ENCODE measurements at places on chromosomes 12 and 14. TPM values are rescaled to one million over a fixed set of nuclear protein-coding genes. Genes with fewer than 3 reads are reported as not detected.

Gene SYT1
- 7.4 TPM for total RNA-seq

Gene MVK
- 25.4 TPM for total RNA-seq

Gene FBXO34
- total RNA-seq, result 18.4 TPM

- no peak for DNase-seq
Observed at GRCh38 chr12:127290251-127290650, 976.7 kb upstream of the TMEM132C start.

DNA sequence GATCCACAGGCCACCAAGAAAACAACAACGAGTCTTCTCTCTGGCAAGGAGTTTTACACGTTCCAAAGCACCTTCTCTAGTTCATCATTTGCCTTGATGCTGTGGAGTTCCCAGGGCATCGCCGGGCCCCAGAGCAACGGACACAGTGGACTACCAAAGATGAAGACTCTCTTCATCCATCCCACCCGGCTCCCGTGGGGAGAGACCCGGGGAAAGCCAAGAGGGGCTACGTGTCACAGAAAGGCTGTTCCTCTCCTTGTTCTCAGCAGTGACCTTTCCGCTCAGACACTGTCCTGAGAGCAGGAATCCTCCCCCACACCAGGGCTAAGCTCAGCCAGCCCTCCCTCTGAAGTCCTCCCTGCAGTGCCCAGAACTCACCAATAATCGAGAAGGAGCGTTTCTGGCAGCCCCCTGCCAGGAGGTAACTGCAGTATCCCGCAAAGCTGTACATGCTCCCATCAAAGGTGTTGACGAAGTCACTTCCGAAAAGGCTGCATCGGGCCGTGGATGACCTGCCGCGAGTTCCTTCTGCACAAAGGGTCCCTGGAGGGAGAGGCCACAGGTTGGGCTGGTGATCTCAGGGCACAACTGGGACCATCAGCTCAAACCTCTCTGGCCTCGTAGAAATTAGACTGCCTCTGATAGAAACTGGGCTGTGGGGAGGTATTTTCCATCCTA lies 3.5 kb downstream of the VWF start:
- no peak for DNase-seq

- DNase-seq, result no peak
Observed at GRCh38 chr12:39610436-39611025, 9.1 kb downstream of the ABCD2 start.

DNA sequence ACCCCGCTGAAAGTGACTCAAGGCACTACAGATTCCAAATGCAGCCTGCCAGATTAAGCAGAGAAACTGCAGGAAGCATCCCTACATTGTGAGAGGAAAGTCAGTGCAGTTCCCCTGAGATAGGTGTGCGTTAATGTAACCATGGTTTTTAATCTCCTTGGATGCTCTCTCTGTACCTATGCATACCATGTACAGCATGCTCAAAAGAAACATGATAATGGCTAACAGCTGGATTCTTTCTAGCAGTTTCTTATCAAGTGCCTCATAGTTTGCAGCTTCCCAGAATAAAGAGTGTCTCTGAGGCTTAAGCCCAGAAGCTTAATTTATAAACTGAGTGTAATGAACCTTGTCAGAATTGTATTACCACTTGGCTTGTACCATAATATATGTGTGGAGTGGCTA lies 17.1 kb upstream of the MDM1 start:
- no peak for DNase-seq

DNA sequence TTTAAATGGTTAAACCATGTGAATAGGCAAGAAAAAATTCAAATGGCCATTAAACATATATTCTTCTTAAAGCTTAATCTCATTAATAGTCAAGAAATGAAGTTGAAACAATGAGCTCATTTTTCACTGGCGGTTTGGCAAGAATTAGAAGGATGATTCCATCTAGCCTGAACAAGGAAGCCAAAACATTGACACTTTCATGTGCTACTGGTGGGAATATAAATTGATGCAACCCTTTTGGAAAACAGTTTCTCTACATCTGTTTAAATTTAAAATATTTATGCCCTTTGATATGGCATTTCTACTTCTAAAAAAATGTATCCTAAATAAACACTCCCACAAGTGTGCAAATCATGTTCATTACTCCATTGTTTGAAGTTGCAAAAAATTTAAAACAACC lies 174.7 kb upstream of the HIF1A start:
- DNase-seq, result no peak

DNA sequence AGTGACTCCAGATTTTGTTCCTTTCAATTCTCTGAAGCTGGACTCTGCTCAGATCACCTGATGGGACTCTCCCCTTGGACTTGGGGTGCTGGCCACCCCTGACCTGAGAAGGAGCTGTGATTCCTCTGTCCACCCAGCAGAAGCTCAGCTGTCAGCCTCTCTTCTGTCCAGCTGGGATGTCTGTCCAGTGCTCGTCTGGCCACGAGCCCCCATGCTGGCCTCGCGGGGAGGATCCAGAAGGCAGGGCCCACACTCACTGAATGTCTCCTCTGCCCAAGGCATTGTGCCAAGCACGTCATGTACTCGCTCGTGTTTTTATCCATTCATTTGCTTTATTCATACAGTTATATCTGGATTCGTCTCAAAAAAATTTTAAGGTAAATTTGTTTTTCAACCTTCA lies 14.2 kb upstream of the SLC24A4 start:
- no peak for DNase-seq

GRCh38 chr12:2624543-2625288 lies 170.1 kb upstream of the FKBP4 start:
- no peak for DNase-seq

DNA sequence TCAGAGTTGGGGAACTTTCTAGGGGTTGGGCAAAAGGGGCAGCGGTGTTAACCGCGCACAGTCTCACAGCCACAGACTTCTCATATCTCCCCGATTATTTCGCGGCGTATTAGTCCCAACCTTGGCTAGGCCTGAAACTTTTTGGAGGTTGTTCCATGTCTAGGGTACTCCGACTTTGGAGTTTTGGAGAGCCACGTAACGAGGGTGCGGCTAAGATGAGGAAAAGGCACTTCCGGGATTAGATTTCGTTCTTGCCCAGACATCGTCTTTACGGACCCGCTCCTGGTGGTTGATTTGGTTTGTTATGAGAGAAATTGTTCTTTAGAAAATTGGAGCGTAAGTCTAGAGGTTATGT lies 513 bp downstream of the CCNK start:
- no peak for DNase-seq

- DNase-seq, result no peak
Observed at GRCh38 chr12:123319826-123320225, 44.8 kb downstream of the SBNO1 start.

DNA sequence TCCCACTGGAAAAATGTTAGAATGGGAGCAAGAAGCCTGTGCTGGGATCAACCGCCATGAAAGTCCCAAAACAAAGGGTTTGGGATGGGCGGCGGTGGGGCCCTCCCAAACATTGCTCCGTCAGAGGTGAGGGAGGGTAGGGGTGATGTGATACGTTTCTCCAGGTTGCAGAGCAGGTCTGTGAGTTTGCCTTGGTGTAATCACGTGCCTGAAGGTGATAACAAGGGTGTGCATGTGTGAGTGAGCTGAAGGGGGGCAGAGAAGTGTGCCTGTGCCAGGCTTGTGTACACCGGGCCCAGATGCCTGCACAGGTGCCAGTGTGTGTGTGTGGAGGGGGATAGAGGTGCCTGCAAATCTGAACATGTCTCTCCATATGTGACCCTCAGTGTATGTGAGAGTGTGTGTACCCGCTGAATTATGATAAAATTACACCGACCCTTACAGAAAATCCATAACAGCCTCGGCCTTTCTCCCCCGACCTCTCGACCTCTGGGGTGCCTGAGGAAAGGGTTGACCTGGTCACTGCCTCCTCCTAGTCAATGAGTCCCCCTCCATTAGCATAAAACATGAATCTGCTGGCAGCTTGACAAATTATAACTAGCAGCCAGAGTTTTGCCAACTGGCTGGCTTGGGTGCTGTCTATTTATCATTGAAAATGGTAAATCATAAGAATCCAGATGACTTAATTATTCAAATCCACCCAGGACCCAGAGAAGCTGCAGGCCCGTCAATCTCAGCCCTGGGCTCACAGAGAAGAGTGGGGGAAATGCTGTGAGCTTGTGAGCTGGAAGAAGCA lies 55.6 kb downstream of the SMUG1 start:
- DNase-seq, result no peak

DNA sequence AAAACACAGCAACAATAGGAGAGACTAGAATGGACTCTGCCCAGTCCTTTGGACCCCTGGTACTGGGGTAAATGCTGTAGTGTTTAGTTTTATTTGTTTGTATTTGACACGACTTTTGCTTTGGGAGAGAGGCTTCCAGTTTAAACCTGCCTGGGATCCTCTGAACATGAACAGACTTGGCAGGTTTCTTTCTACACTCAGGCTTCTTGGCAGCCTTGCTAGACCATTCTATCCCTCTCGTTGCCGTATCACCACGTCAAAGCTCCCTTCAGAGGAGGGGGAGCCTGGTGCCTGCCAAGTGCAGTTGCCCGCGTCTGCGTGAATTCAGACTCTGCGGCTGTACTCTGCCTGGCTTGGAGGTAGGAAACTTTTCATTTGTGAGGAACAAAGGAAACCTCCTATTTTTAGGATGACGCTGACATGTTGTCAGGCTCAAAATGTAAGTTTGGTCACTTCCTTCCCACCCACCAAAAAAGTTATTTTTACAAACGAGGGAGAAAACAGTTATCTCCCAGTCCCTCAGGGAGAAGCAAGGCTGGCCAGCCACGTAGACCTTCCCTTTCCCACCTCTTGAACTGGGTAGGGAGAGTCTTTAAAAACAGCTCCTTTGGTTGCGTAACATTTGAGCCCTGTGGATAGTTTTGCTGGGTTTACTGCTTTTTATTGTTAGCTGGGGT lies 25.9 kb downstream of the CD9 start:
- DNase-seq, result no peak

GRCh38 chr12:125503128-125503527 lies 437.9 kb downstream of the AACS start:
- DNase-seq, result no peak
